ENCODE measurements at places on chromosomes 12 and 14. TPM values are rescaled to one million over a fixed set of nuclear protein-coding genes. Genes with fewer than 3 reads are reported as not detected.

The ITGA5 gene
- polyA plus RNA-seq = not detected

The GPR68 gene
- 2.1 TPM for polyA plus RNA-seq

The HSPA2 gene
- polyA plus RNA-seq = 0.25 TPM

The OSBPL8 gene
- polyA plus RNA-seq = 103 TPM

The LUM gene
- 0.20 TPM for polyA plus RNA-seq

The KSR2 gene
- polyA plus RNA-seq = 3.0 TPM

The PPFIA2 gene
- polyA plus RNA-seq = 65.3 TPM

The SMARCD1 gene
- polyA plus RNA-seq = 90.9 TPM

Data from neural cell (in vitro differentiated cells).